Stimulated activated CD8-positive, alpha-beta memory T cell treated with anti-CD3 and anti-CD28 coated beads, Interleukin-2, amount 100 ng/mL, for 48 hours (primary cell): ENCODE measurements at places on chromosomes 2 and 18.
A peak's percentile ranks its signal among the peaks of the same experiment; 100 is the strongest.

GRCh38 chr2:86079981-86080911 lies 25.4 kb downstream of the POLR1A start:
- DNase-seq, result peak; percentile 73

- DNase-seq, result no peak
Observed at GRCh38 chr18:22408059-22408458, 9.7 kb downstream of the CTAGE1 start.

DNA sequence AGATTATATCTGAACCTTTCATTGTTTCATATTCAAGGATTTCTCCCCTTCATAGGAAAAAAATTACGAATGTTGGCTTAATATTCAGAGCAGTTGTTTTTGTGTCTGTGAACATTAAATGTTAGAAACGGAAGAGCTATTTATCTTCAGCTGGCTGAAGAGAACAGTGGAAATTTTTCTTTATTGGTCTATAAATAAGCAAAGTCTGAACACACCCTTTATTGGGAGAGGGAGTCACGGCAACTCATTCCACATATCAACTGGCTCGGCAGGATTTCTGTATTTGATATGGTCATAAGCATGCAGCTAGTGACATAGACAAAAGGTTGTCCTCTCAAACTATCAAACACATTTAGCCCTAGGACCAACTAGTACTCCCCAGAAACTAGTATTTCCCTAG lies 468.4 kb upstream of the HNRNPA3 start:
- no peak for DNase-seq

GRCh38 chr2:121527009-121527682 lies 3.5 kb upstream of the RNU4ATAC start:
- peak; percentile 50 for DNase-seq

- DNase-seq, result no peak
Observed at GRCh38 chr18:14974576-14974975, 226.6 kb downstream of the ANKRD30B start.

GRCh38 chr18:56702946-56703345 lies 51.8 kb downstream of the WDR7 start:
- no peak for DNase-seq

GRCh38 chr2:142714600-142714999 lies 162.9 kb upstream of the KYNU start:
- DNase-seq, result no peak

GRCh38 chr2:10009271-10009810 lies 34.0 kb upstream of the KLF11 start:
- DNase-seq, result no peak

DNA sequence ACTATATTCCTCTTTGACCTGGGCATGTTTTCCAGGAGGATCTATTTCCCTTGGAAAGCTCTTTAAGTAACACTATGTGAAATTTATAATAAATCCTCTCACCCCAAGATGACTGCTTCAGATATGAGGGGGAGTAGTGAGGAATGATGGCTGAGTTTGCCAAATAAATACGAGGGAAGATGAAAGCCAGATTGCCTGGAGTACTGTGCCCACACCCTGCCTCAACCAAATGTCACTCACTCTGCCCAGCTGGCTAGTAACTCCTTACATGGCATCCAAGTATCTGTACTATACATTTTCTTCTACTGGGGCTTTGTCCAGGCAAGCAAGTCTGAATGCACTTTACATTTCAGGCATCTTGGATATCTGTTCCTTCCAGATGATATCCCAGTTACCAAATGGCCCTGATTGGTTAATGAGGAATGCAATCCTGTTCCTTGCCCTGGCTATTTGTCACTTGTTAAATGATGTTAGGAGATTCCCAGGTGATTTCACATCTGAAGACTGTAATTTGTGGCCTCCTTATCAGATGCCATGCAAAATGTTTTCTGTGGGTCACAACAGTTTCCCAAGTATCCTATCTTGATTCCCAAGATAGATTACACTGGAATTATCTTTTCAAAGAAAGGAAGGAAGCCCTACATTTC lies 191.8 kb downstream of the IKZF2 start:
- DNase-seq, result no peak

DNA sequence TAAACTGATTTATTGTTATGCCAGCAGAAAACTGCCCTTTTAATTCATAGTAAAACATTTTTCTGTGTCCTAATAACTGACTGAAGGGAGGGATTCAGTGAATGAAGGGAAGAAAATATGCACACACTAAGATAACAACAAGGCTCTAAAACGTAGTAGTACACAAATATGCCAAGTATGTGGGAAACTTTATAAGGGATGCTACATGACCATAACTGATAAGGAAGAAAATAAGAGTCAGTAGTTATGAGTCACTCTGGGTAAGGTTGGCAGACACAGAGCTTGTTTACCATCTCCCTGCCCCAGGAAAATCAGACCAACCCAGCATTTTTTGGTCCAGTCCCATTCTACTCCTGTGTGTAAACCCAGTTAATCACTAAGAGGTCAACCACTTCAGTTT lies 124.2 kb downstream of the RPRM start:
- DNase-seq, result no peak

DNA sequence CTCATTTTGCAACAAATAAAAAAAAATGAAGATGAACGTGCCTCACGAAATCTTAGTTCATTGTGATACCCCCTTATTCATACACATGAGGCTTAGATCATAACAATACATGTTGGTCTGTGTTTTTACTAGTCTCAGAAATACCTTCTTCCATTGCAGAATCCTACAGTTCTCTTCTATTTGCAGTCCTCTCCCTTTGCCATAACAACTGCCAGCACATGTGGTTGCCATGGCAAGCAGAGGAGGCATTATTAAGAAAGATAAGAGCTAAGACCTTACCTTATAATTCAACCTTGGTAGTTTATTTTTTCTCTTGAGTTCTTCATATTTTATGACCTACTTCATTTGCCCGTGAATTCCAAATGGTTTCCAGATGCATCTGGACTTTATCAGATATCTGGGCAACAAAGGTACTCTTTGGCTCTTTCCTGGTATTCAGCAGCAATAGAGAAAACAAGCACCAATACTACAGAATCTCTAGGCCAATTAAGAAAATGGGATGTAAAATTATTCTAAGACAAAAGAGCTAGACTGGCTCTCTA lies 524.0 kb downstream of the CMPK2 start:
- no peak for DNase-seq

GRCh38 chr2:72815655-72816278 lies 10.1 kb downstream of the EXOC6B start:
- no peak for DNase-seq

DNA sequence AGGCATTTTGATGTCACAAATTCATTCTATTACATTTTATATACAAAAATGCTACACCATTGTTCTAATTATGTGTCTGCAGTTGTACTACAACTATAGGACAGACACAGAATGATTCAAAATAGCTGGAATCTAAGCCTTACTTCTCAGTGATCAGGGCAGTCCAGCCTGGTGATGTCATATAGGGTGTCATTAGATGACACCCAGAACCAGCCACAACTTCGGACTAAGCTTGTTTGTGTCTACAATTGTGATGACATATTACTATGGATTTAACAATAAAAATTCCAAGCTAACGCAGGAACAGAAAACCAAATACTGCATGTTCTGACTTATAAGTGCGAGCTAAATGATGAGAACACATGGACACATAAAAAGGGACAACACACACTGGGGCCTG lies 31.0 kb downstream of the M1AP start:
- DNase-seq, result no peak

DNA sequence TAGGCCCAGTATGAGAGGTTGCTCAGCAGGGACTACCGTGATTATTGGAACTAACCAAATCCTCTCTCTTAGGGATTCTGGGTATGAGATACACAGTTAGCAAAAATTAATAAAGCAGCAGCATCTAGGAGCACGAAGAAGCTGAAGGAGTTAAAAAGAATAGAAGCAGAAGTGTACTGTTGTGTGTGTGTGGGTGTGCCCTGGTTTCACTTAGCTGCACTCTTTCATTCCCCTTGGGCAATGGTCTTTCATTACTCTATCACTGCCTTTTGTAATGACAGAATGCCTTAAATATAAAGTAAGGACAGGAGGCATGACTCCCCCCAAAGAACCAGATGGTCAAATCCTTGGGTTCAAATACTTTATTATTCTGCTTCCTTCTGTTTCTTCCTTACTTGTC lies 115.9 kb upstream of the CD302 start:
- no peak for DNase-seq

DNA sequence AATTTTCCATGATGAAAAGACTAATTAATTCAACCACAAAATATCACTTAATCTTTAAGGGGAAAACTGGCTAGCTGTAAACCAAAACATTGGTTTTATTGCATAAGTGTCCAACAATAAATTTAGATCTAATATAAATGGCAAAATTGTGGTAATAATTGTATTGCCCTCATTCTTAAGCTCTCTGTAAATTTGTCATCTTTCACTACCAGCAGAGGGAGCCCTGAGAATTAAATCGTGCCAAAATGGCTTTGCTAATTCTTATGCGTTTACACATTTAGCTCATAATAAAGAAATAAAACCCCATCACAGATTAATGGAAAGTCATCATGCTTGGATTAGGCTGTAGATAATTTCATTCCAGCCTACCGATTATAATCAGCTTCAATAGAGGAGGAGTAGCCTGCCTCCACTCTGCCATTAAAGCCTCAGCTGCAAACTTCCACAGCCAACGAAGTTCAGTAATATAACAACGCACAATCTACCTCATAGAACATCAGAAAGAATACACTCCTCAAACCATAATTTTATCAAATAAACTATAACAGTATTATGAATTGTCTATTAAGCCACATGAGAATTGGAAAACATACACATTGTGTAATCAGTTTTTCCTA lies 70.0 kb upstream of the ATP5MC3 start:
- no peak for DNase-seq

- no peak for DNase-seq
Observed at GRCh38 chr2:173696274-173696673, 268.9 kb downstream of the SP3 start.

DNA sequence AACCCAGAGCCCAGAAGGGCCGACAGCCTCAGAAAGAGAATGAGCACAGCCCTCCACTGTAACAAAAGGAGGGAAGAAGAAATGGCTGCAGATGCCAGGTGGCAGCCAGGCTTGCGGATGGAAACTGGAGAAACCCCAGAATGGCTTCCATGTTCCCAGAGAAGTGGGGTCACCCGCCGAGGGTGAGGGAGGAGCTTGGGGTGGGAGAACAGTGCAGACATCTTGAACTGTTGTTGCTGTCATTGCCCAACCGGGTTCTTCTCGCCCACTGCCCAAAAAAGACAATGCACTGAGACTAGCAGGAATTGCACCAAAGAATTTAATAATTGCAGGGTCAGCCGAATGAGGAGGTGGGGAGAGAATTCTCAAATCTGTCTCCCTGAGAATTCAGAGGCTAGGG lies 223.2 kb upstream of the RAB6C start:
- DNase-seq, result no peak

- DNase-seq, result no peak
Observed at GRCh38 chr2:240934701-240935102, 28.6 kb downstream of the CROCC2 start.
